ENCODE measurements at places on chromosomes 7 and 10.

- no peak for DNase-seq
These were observed 34.3 kb upstream of the HHEX start for GRCh38 chr10:92655426-92655825.

GRCh38 chr10:98855403-98856189 is 380.1 kb downstream of the HPSE2 start:
- no peak for DNase-seq

DNA sequence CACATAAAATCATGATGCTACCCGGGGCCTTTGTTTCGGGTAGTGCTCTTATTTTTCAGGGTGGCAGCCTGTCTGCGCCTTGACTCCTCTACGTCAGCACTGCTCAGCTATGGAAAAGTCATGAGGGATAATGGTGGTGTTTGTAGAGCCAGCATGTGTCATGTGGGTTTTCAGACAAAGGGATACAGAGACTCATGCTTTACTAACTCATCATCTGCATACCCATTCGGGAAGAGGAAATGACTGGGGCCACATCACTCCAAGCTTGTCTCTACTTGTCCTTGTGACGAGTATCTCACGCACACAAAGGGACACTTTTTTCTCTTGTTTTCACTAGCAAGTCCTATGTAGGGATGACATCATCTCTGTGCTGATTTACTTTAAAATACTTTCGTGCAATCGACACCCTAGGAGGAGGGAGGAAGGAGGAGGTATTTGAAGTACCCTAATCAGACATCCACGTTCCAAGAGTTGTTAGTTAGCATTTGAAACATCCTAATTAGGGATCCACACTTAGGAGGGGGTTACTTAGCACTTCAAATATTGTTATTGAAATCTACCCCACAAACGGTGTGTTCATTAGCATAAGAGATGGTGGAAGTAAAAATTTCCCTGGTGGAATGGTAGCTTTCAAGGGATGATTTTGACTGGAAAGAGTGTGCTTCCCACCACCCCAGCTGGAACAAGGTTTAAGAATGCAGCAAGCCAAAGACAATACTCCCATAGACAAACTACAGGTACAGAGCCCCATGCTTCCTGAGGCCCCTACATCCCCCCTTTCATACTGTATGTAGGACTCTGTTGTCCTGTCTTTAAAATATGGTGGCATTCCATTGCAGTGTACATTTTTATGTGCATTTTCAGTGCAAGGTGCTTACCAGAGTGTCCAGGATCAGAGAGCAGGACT is 52.0 kb downstream of the THNSL1 start:
- no peak for DNase-seq

DNA sequence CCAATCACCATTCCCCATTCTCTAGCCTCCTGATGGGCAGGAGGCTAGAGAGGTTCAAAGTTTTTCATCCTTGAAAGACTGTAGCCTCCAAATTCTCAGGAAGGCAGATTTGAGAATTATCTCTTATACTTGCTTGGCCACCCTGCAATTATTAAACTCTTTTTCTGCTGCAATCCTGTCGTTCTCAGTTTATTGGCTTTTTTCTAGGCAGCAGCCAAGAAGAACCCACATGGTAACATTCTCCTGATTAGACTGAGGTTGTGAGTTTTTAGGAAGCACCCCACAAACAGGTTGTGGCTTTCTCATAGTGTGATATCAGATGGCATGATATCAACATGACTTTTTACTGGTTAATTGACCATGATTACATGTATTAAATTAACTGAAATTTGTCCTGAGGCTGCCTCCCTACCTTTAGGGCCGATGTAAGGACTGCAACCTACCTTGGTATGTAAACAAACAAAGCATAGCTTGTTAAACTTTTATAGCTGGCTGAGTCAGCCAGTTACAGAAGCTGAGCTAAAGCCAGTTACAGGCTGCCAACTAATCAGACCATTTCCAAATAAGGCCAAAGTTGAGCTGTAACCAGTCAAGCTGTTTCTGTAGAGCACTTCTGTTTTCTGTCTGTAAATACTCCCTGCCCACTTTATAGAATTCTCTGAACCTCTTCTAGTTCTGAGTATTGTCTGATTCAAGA is 3.2 kb upstream of the ZNF248 start:
- no peak for DNase-seq

GRCh38 chr7:30091491-30091912 is 43.3 kb upstream of the MTURN start:
- no peak for DNase-seq

- no peak for DNase-seq
These were observed 40.7 kb downstream of the TBC1D12 start for GRCh38 chr10:94443047-94443446.

DNA sequence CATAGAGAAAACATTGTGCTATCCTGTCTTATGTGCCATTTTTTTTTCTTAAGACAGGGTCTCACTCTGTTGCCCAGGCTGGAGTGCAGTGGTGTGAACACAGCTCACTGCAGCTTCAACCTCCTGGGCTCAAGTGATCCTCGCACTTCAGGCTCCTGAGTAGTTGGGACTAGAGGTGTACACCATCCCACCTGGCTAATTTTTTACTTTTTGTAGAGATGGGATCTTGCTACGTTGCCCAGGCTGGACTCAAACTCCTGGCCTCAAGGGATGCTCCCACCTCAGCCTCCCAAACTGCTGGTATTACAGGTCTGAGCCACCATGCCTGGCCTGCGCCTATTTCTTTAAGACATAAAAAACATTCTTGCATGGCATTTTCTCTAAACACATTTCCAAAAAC is 20.6 kb downstream of the LYZL1 start:
- DNase-seq: no peak

- no peak for DNase-seq
These were observed 113.0 kb upstream of the ANLN start for GRCh38 chr7:36276428-36277248.

DNA sequence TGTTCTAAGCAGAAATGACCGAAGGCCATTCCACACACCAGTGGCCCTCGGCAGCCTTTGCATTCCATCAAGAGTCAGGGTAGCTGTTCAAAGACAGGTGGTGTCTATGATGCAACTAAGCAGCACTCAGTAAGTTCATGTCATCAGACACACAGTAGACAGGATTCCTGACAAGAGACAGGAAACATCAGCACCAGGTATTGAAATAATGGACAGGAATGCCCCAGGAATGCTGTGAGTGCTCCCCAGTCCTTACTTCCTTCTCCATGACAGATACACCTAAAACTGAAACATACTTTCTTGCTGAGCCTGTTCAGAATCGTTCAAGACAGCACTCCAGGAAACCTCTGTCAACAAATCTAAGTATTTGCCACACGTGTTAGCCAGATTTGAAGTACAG is 204.4 kb downstream of the TPST1 start:
- DNase-seq: no peak

DNA sequence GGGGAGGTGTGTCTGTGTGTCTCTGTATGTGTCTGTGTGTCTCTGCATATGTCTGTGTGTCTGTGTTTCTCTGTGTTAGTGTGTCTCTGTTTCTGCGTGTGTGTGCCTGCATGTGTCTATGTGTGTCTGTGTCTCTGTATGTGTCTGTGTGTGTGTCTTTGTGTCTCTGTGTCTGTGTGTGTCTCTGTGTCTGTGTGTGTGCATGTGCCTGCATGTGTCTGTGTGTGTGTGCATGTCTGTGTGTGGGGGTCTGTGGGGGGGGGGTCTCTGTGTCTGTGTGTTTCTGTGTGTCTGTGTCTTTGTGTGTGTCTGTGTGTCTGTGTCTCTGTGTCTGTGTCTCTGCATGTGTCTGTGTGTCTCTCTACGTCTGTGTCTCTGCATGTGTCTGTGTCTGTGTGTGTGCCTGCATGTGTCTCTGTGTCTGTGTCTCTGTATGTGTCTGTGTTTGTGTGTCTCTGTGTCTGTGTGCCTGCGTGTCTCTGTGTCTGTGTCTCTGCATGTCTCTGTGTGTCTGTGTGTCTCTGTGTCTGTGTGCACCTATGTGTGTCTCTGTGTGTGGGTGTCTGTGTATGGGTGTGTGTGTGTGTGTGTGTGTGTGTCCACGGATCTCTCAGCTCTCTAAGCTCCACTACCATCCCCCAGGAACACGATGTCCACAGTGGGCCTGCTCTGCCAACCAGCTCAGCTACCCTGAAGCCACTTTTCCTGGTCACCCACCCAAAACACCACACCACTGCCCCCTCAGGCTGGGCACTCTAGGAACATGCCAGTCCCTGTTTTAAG is 41.7 kb downstream of the RASGEF1A start:
- no peak for DNase-seq

DNA sequence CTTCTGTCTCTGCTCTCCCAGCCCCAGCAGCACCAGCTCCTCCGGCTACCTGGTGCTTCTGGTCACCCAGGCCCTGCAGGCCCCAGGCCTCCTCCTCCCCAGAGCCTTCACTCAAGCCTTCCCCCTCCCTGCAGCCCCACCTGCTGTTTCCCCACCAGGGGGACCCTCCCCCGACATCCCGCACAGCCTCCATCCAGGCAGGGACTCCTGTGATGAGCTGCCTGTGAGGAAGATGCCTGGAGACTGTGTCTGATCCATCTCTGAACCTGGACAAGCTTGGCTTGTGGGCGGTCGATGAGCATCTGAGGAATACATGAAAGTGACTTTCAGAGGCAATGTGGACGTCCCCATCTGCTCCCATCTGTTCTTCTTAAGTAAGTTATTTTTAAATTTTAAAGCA is 45.0 kb downstream of the RAMP3 start:
- no peak for DNase-seq

GRCh38 chr7:147012666-147013065 is 896.1 kb downstream of the CNTNAP2 start:
- no peak for DNase-seq

GRCh38 chr7:156318426-156318825 is 322.1 kb upstream of the RNF32 start:
- no peak for DNase-seq

DNA sequence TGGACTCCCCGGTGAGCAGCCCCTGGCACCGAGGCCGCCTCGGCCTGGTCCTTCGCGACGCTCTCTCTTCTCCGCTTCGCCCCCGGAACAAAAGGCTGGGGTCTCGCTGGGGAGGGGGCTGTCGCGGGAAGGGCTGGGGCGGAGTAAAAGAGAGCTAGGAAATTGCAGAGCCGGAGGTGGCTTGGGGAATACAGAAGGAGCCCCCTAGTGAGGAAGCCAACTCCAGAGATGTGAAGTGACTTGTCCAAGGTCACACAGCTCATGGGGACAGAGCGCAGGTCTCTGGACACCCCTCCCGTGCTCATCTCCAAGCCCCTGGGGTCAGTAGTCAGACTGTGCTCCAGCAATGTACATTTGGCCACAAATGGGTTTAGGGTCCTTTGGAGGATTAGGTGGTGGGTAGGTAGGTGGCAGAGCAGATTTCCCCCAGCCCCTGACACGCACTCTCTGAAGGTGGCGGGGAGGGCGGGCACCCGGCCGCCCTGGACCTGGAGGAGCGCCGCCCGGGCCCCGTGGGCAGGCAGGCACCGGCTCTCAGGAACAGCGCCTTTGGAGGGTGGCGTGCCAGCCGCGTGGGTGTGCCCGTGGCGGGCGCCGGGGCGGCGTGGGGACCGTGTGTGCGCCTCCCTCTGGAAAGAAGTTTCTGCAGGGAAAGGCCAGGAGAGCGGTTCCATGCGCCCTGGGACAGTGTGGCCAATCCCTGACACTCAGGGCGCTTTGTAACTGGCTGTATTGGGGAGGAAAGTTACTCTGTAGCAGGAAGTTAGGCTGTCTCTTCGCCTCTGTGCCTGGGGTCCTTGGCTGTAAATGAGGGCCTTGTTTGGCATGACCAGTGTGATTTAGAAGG is 910 bp downstream of the WIPF3 start:
- peak; percentile 50 for DNase-seq

- no peak for DNase-seq
These were observed 109.3 kb downstream of the GRK5 start for GRCh38 chr10:119316729-119317097.

- no peak for DNase-seq
These were observed 171.3 kb downstream of the DNAJC1 start for GRCh38 chr10:21831986-21832820.

DNA sequence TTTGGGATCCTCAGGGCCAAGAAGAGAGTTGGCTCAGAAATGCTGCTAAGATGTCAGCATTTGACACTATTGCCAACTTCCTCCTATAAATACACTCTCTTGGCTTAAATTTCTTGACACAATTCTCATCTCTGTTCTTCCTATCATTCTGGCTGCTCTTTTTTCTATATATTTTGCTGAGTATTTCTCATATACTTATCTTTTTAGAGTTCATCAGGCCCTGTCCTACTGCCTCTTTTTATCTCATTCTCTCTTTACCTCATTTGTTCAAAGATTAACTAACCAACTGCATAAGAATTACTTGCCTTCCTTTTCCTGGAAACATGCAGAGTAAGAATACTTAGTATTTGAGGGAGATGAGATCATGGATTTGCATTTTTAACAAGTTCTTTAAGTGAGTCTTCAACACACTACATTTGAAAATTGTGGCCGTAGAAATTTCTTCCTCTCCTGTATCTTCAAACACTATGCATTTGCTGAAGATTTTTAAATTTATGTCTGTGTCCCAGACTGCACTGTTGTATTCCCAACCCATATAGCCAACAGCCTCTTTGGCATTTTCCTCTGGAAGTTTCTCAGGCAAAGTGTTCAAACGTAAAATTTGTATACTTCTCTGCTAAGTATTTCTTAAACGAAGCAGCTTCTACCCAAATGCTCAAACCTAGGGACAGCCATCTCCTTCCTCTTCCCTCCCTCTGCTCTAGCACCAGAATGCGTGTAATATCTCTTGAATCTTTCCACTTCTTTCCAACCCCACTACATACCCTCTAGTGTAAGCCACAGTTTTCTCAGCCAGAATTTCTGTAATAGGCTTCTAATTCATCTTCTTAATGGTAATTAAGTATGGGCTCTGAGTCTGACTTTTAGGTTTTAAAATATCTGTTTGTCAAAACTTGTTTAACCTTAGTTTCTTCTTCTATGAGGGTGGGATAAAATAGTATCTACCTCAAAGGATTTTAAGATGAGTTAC is 35.5 kb downstream of the ARL4A start:
- no peak for DNase-seq

DNA sequence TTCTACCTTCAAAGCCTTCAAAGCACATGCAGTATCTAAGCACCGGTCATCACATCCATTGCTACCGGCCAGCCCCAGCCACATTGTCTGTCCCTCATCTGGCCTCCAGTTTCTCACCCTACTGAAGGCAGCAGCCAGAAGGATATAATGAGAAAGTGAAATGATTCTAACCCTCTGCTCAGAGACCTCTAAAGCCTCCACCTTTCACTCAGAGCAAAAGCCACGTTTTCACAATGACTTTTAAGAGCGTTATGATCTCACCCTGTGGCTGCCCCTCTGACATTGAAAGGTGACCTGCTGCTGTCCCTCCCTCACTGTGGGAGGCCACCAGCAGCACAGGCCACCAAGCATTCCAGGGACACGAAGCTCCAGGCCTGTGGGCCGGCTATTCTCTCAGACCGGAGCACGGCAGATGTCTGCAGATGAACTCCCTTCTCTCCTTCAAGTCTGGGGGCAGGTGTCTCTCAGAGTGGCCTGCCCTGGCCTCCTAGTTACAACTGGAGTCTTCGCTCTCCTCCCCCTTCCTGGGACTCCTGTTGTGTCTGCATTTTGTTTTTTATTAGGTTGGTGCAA is 94.9 kb upstream of the EEPD1 start:
- no peak for DNase-seq

- no peak for DNase-seq
These were observed 1160.6 kb downstream of the GATA3 start for GRCh38 chr10:9215121-9215520.

All from nephron progenitor cell (in vitro differentiated cells).